ENCODE measurements at places on chromosomes 7 and 10.

GRCh38 chr7:66839814-66840213, 81.2 kb upstream of the TMEM248 start:
- DNase-seq: no peak

GRCh38 chr10:30968711-30969110, 63.0 kb downstream of the ZNF438 start:
- no peak for DNase-seq

GRCh38 chr10:77828377-77828776, 98.2 kb downstream of the DLG5 start:
- DNase-seq: no peak

- DNase-seq: no peak
Measured at GRCh38 chr10:33955676-33956075, 621.2 kb upstream of the NRP1 start.

DNA sequence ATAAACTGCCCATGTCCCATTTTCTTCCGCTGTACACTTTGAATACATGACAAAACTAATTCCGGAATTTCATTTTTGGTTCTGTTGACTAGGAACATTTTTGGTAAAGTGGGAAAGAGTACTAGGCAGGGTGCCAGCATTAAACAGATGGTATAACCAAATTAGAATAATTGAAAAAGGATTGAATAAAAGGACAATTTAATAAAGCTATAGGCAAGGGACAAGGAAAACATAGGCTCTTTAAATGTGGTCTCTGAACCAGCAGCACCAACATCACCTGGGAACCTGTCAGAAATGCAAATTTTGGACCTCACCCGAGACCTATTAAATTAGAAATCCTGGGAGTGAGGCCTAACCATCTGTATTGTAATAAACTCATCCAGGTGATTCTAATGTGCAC, 376.9 kb downstream of the LRRTM3 start:
- DNase-seq: no peak

DNA sequence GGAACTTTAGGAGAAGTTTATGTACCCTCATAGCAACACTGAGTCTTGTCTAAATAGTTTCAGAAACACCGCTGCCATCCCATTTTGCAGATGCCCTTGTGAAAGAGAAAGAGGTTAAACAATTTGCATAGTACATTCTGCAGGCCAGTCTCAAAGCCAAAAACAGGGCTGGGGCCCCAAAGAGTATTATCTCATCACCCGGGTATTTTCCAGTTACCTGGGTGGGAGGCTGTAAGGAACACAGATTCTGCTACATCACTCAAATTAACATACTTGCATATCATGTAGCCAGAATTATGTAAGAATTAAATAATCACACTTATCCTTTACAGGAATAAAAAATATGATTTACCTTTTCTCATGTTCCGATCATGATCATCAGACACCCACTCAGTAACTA, 3.1 kb upstream of the FAM171A1 start:
- no peak for DNase-seq

DNA sequence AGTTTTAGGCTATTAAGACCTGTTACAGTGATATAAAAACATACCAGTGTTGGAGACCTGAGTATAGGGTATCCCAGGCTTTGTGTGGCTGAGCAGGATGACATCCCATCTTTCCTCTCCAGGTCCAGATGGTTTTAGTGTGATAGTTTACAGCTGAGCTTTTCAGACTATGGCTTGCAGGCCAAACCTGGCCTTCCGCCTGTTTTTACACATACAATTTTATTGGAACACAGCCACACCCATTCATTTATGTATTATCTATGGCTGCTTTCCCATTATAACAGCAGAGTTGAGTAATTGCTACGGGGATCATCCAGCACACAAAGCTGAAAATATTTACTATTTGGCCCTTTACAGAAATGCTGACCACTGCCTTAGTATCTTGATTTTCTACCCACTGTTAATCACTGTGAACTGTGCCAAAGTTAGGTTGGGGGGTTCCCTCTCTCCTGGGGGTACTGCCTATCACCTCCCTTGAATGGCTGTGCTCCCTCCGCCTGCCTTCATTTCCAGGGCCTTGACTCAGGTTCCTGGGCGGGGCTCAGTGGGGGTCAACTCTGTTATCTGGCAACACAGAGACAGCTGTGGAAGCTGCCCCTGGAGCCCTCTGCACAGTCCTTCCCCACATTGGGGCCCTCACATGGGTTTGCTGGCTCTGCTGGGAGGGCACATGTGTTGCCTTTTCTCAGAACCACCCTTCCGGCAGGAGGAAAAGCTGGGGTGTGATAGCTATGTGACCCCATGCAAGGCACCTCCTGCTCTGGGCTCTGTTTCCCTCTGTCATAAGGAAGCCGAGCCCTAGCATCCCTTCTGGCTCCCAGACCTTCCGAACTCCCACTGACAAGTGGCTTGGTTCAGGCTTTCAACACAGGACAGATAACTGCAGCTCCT, 40.3 kb upstream of the SH2D4B start:
- no peak for DNase-seq

DNA sequence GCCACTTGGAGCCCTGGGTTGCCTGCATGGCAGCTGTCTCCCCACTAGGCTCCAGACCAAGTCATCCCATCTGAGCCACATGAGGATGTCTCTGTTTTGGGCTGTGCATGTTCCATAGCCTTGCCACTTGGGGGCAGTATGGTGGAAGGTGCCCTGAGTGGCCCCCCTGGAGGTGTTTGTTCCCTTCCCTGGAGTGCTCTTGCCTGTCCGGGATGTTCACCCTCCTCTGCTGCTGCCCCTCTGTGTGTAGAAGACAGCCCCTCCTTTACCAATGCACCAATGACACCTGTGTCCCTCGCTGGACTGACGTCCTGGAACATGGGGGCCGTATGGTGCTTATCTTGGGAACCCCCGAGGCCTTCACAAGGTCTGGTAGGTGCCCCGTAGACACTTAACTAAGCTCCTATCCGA, 100.2 kb downstream of the ACTR3B start:
- DNase-seq: no peak

DNA sequence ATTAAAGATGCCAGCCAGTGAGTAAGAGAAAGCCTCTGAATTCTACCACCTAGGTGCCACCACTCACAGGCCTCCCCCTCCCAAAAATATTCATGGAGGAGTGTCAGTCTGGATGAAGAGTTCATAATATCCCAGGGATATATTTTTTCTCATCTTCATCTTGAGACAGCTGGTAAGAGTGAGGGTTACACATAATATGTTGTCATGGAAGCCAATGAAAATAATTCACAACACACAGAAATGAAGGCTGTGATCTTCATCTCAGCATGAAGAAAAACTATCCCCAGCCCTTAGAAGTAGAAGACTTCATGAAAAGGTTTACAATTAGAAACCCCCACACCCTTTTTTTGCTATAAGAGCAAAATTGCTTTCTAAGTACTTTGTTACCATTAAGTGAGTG, 175.6 kb downstream of the DNAH11 start:
- no peak for DNase-seq

DNA sequence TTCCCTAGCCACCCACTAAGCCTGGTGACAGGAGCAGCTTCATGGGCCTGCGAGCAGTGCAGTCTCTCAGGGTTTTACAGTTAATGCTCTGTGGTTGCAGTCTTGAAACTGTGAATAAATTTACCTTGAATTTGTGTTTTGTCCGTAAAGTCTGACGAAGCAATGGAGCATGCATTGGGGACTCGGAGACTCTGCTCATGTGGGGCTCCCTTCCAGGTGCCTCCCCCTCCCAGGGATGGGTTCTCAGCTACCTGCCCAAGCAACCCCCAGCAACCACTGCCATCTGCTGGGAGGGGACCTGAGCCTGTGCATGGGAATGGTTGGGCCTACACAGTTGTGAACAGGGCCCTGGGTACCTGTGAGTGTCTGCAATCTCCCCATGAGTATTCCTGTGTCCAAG, 36.3 kb upstream of the IKZF1 start:
- DNase-seq: no peak

DNA sequence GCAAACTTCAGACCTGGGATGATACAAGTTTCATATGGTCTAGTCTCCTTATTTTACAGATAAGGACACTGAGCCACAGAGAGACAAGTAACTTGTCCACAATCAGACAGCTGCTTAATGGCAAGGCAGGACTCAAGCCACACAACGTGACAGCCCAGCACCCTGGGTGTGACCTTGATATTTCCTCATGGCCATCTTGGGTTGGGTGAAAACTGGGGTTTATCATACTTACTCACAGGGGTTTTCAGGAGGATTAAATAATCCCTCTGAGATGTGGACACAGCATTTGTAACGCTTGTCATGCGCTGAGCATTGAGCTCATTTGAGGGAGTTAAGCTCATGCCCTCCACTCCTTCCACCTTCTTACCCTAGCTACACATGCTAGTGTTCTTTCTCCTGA, 58.0 kb downstream of the ABLIM1 start:
- DNase-seq: no peak

DNA sequence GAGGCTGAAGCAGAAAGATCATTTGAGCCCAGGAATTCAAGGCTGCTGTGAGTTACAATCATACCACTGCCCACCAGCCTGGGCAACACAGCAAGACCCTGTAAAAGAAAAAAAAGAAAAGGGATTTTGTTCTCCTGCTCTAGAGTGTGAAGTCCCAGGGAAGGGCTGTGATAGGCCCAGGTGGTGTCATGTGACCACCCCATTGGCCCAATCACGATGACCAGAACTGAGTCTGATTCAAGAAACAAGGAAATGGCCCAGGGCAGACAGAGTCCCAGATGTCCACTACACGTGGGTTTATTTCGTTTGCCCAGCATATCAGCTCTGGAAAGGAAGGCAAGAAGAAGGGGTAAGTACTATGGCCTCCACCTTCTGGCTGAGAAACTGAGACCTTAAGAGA, 81.3 kb upstream of the CUX1 start:
- no peak for DNase-seq

GRCh38 chr7:92391071-92391470, 56.2 kb upstream of the GATAD1 start:
- no peak for DNase-seq

- no peak for DNase-seq
Measured at GRCh38 chr10:35594115-35595079, 10.7 kb upstream of the GJD4 start.

GRCh38 chr7:130959743-130960207, 225.8 kb upstream of the KLF14 start:
- peak; percentile 29 for DNase-seq

- DNase-seq: no peak
Measured at GRCh38 chr7:155187061-155187785, 110.5 kb upstream of the INSIG1 start.

GRCh38 chr10:2681891-2682290, 385.5 kb upstream of the PFKP start:
- no peak for DNase-seq

GRCh38 chr10:66321723-66322665, 603.8 kb upstream of the LRRTM3 start:
- no peak for DNase-seq

GRCh38 chr7:42085531-42085930, 151.5 kb downstream of the GLI3 start:
- no peak for DNase-seq

- no peak for DNase-seq
Measured at GRCh38 chr10:50232261-50232639, 19.1 kb downstream of the ASAH2 start.

GRCh38 chr7:65960351-65961074, 21.5 kb downstream of the GUSB start:
- DNase-seq: no peak

- DNase-seq: no peak
Measured at GRCh38 chr7:1274876-1275375, 42.3 kb downstream of the UNCX start.

- no peak for DNase-seq
Measured at GRCh38 chr7:6228361-6229229, 43.8 kb downstream of the CYTH3 start.

DNA sequence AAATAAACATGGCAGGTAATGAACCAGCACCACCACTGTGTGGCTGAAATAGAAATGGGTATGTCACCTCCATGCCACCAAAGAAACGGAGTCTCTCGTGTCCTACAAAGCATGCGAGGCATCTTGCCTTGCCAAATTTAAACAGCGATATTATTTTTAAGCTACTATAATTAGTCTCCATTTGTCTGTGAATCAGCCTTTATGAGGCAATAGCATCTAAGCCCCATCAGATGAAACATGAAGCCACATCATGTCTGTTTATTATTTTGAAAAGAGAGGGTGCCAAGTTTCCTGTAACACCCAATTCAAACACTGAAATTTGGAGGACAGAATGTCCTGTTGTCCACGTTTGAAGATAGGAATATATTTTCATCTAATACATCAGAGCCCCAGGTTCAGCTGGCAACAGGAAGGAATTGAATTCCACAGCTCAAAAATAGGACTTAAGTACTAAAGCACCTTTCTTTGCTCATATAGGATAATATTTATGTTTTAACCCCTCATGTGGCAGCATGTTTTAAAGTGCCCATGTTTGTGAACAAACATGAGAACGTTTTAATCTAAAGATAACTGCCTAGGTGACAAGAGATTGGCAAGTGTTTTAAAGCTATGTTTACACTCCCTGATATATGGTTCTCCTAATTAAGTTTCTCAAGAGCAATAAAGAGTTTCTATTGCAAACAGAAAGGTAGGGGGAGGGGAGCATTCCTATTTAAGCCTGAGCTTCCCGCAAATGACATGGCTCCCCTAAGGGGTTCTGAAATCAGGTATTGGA, 86.8 kb downstream of the SORBS1 start:
- DNase-seq: no peak

DNA sequence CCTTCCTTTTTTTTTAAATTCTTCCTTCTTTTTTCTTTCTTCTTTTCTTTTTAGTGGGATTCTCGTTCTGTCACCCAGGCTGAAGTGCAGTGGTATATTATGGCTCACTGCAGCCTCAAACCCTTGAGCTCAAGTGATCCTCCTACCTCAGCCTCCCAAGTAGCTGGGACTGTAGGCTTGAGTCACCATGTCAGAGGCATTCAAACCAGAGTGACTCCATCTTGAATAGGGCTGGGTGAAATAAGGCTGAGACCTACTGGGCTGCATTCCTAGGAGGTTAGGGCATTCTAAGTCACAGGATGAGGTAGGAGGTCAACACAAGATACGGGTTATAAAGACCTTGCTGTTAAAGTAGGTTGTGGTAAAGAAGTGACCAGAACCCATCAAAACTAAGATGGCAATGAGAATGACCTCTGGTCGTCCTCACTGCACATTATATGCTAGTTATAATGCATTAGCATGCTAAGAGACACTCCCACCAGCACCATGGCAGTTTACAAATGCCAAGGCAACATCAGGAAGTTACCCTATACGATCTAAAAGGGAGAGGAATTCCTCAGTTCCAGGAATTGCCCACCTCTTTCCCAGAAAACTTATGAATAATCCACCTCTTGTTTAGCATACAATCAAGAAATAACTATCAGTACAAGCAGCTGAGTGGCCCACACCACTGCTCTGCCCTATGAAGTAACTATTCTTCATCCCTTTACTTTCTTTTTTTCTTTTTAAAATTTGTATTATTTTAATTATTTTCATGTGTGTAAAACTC, 99.0 kb upstream of the ITGB1 start:
- DNase-seq: no peak

- DNase-seq: no peak
Measured at GRCh38 chr7:107691716-107692115, 31.1 kb downstream of the SLC26A4 start.
